Naive thymus-derived CD8-positive, alpha-beta T cell (primary cell): ENCODE measurements at places on chromosomes 7 and 10.

GRCh38 chr7:5230265-5231067 lies 40.4 kb downstream of the WIPI2 start:
- DNase-seq, result no peak

GRCh38 chr10:128729910-128730420 lies 603.7 kb upstream of the MKI67 start:
- no peak for DNase-seq

GRCh38 chr7:110375068-110375467 lies 715.9 kb upstream of the LRRN3 start:
- no peak for DNase-seq

DNA sequence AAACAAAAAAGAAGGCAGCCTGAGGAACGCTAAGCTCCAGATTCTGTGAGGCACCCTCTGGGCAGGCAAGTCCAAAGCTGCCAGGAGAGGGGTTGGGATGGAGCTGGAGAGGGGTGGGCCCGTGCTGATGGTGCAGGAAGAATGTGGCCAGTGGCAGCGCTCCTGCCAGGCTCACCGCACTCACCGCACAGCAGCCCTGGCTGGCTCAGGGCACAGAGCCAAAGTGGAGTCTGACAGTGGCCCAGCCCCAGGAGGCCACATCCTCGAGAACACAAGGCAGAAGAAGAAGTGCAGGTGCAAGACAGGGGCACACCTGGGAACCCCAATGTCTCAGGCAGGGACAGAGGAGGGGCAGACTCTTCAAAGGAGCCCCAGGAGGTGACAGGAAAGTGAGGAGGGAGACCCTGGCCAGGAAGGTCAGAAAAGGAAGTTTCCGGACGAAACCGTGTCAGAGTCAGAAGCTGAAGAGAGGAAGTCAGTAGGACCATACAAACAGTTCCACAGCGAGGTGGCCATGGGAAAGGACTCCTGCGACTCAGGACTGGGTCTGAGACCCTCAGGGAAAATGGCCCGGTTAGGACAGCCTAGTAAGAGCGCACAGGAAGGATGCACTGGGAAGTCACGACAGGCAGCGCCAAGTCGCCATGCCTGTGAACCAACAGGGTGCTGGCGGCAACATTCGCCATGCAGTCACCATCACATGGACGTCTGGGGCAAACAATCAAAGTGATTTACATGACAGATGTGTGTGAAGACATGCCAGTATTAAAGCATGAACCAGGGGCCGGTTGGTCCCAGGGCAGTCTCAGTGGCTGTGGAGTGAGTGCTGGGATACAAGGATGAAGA lies 54.4 kb downstream of the COBL start:
- DNase-seq, result no peak

- DNase-seq, result no peak
Observed at GRCh38 chr10:17154116-17154515, 24.5 kb upstream of the CUBN start.

GRCh38 chr10:4119107-4119506 lies 334.1 kb upstream of the KLF6 start:
- no peak for DNase-seq

- DNase-seq, result no peak
Observed at GRCh38 chr10:10872035-10872673, 145.5 kb upstream of the CELF2 start.

- no peak for DNase-seq
Observed at GRCh38 chr10:12644380-12645144, 295.2 kb downstream of the CAMK1D start.

DNA sequence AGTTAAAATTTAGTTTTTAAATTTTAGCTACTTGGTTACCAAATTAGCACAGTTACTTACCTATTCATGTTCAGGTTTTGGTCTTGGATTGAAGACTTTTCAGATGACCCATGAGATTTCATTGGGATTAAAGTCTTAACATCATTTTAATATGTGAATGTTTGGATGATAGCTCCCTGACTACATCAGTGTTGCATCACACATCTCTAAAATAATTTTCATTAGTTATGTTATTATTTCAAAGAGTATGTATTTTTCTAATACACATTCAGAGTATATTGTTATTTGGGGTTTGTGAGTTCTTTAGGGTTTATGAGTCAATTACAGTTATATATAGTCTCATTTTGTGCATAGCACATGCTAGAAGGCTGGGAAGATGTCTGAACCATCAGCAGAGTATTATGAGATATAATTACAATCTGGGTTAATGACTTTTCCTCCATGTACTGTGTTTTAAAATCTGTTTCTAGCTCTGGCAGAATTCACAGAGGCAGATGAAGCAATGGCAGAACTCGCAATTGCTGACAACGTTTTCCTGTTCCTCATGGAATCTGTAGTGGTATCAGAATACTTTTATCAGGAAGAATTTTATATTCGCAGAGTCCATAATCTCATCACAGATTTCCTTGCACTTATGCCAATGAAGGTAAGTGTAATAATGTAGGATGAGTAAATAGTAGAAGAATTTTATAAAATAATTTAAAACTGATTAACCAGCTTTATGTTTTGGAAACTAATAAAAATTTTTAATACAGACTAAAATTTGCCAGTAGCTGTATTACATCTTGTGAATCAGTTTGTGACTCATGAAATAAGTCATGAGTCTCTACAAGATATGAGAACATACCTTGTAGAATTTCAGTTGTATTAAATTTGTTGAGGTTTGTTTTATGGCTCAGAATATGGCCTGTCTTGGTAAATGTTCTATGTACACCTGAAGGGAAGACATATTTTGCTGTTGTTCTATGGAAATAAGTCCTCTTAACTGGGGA lies 26.9 kb downstream of the NUP205 start:
- DNase-seq, result no peak

DNA sequence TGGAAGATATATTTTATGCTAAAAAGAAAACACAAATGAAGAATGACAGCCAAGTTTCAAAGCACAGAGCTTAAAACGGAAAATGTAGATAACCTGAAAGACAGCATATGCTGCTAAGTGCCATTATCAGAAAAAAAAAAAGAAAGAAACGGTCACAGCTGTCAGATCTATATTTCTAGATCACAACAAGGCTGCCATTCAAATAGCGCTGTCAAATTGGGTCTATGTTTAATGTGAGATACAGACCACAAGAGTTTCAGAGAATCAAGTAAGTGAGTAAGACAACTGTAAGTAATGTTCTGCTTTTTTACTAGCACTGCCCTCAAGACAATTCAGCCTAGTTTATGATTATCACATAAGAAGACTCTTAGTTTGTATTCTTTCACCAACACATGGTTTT lies 66.1 kb upstream of the RNF148 start:
- no peak for DNase-seq

- peak; percentile 23 for DNase-seq
Observed at GRCh38 chr10:84256510-84257342, 11.9 kb downstream of the RGR start.

- no peak for DNase-seq
Observed at GRCh38 chr10:58023341-58024073, 244.2 kb downstream of the IPMK start.

GRCh38 chr10:114648368-114648767 lies 9.7 kb downstream of the ABLIM1 start:
- no peak for DNase-seq
